ENCODE measurements at places on chromosomes 13 and 19.

DNA sequence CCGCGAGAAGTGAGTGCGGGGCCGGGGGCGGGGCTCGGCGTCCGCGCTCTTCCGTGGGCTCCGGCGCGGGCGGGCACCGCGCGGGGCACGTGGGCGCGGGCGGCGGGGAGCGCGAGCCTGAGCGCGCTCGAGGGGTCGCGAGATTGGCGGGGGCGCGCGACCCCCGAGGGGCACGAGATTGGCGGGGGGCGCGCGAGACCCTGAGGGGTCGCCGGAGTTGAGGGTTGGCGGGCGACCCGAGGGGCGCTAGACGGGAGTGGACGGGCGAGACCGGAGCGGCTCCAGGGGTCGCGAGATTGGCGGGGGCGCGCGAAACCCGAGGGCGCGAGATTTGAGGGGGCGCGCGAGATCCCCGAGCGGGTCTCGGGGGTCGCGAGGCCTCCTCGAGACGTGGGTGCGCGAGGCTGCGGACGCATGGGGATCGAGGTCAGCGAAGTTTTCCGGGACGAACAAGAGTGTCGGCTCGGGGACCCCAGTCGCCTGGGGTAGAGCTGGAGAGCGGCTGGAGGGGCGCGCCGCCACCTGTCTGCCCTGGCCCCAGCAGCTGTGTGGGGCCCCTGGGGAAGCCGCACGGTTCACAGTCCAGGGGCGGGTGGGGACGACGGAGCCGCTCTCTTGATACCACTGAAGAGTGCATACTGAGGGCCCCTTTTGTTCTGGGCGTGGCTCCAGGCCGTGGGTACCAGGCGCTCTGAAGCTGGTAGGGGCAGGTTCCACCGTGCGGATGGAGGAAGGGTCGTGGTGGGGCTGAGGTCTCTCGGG is 682 bp downstream of the SSBP4 start:
- DNase-seq = no peak

GRCh38 chr13:33110713-33111413 is 94.6 kb downstream of the KL start:
- peak; percentile 59 for DNase-seq

- DNase-seq = no peak
Observed at GRCh38 chr13:50891206-50891605, 18.4 kb upstream of the RNASEH2B start.

DNA sequence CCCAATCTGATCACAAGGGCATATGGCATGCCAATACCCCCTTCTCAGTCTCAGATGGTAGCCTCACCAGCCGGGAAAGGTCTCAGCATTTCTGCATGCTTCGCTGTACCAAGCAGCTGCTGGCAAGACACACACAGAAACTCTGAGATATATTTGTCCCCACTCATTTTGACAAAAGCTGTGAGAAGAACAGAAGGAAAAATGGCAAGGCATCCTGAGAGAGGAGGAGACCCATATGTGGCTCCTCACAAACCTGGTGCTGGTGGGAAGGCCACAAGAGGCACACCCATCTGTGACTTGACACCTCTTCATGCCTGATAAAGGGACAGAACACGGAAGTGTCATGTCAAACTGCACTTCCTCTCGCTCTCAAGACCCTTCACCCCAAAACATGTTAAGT is 36.7 kb upstream of the DOCK9 start:
- DNase-seq = no peak

DNA sequence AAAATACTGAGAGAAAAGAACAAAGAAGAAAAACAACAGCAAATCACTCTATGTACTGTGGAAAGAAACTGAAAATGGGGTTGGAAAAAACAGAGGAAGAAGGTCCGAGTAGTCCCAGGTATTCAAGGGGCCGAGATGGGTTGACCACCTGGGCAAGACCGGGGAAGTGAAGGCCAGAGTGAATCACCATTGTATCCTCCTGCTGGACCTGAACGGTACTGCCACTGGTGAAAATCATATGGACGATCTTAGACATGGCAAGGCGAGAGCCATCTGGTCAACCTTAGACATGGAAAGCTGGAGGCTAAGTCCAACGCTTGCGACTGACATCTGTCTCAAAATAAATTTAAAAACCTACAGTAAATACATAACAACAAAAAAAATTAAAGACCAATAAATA is 44.4 kb upstream of the ZNF91 start:
- DNase-seq = no peak

Measured in iris pigment epithelial cell (primary cell).